ENCODE measurements at places on chromosomes 1 and 21.
A peak's percentile ranks its signal among the peaks of the same experiment; 100 is the strongest.

GRCh38 chr1:161779393-161779792, 13.3 kb downstream of the ATF6 start:
- no peak overlapping the region for H3K27ac ChIP-seq
- no peaks in the 10 kb centered on the region for H3K4me1 ChIP-seq
- H3K27me3 ChIP-seq = no peaks in the 10 kb centered on the region
- H3K36me3 ChIP-seq = no peaks in the 10 kb centered on the region
- no peak overlapping the region for H3K4me3 ChIP-seq
- no peak for DNase-seq

DNA sequence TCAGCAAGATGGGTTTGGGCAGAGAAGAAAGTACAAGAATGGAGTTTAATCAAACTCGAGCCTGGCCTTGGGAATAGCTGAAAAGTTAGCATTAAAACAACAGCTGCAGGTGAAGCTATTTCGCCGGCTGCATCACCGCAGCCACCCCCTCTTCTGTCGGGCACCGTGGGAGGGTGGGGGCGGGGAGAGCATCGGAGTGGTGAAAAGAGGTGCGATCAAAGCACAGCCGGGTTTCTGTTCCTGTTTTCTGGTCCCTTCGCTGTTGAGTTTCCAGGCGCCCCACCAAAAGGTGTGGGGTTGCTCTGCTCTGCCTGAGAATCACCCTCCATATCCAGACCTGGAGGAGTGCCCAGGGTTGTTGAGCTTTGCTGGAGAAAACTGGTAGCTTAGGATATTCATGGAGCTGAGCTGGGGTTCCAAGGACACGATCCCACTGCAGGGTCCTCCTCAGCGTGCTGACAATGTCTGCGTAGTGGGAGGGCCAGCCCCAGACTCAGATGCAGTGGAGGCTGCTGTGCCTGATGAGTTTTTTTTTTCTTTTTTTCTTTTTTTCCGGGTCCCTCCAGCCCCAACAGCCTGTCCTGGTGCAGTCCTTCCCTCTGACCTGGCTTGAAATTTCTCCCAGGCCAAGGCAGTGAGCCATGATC, 127.5 kb upstream of the C1orf174 start:
- H3K36me3 ChIP-seq = no peaks in the 10 kb centered on the region
- no peaks in the 10 kb centered on the region for H3K27me3 ChIP-seq
- no peak overlapping the region for H3K27ac ChIP-seq
- no peaks in the 10 kb centered on the region for H3K4me1 ChIP-seq

- H3K27me3 ChIP-seq = no peaks in the 10 kb centered on the region
- H3K27ac ChIP-seq = no peak overlapping the region
- H3K4me1 ChIP-seq = no peaks in the 10 kb centered on the region
- H3K36me3 ChIP-seq = no peaks in the 10 kb centered on the region
These were observed 341.8 kb downstream of the LMX1A start for GRCh38 chr1:165014753-165015152.

- no peak for DNase-seq
- no peaks in the 10 kb centered on the region for H3K27me3 ChIP-seq
- H3K36me3 ChIP-seq = no peaks in the 10 kb centered on the region
These were observed 5.8 kb downstream of the TRIM33 start for GRCh38 chr1:114505148-114505561.

GRCh38 chr1:162977944-162978568, 91.1 kb upstream of the RGS4 start:
- DNase-seq = no peak
- no peaks in the 10 kb centered on the region for H3K27me3 ChIP-seq
- no peak overlapping the region for H3K27ac ChIP-seq

DNA sequence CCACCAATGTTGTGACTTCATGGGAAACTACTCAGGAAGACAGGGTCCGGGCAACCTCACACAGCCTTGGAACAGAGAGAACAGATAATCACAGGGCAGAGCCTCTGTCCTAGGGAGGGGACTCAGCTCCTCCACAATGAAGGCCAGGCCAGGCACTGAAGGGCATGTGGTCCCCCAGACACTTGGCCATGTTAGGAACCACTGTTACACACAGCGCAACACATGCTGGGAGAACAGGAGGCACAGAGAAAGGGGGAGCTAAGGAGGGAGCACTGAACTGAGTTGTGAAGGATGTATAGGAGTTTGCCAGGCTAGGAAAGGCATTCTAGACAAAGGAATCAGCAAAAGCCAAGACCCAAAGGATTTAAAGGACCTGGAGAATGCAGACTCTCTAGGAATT, 127.6 kb downstream of the DMRTB1 start:
- H3K4me3 ChIP-seq = no peak overlapping the region
- no peak overlapping the region for H3K27ac ChIP-seq
- no peaks in the 10 kb centered on the region for H3K36me3 ChIP-seq
- H3K4me1 ChIP-seq = no peaks in the 10 kb centered on the region
- no peak for DNase-seq
- H3K27me3 ChIP-seq = no peaks in the 10 kb centered on the region

DNA sequence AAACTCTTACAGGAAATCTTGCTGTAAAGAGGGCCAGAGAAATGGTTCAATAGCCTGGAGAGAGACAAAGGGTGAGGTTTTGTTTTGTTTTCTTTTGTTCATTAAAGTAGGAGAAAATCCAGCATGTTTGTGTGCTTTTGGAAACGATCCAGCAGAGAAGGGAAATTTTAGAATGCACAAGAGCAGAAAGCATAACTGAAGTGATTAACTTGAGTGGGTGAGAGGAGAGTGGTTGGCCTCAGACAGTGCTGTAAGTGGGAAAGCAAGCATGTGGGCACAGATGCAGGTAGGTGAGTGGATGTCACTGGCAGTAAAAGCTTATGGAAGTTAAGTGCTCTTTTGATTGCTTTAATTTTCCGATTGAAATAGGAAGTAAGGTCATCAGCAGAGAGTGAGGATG, 50.2 kb downstream of the EEIG2 start:
- no peaks in the 10 kb centered on the region for H3K4me1 ChIP-seq
- no peaks in the 10 kb centered on the region for H3K36me3 ChIP-seq
- H3K4me3 ChIP-seq = no peak overlapping the region
- no peaks in the 10 kb centered on the region for H3K27me3 ChIP-seq
- H3K27ac ChIP-seq = no peak overlapping the region
- DNase-seq = no peak

- H3K4me3 ChIP-seq = no peak overlapping the region
- no peaks in the 10 kb centered on the region for H3K4me1 ChIP-seq
- peak; percentile 82 for DNase-seq
These were observed 14.0 kb downstream of the RHBG start for GRCh38 chr1:156383023-156383422.

GRCh38 chr21:39882151-39882838, 15.1 kb downstream of the PCP4 start:
- H3K27ac ChIP-seq = no peak overlapping the region
- no peaks in the 10 kb centered on the region for H3K27me3 ChIP-seq
- no peak for DNase-seq
- no peak overlapping the region for H3K4me3 ChIP-seq
- no peaks in the 10 kb centered on the region for H3K4me1 ChIP-seq

Measured in iPS DF 6.9 (cell line).